GM12892 (cell line): ENCODE measurements at places on chromosomes 5 and 9.

DNA sequence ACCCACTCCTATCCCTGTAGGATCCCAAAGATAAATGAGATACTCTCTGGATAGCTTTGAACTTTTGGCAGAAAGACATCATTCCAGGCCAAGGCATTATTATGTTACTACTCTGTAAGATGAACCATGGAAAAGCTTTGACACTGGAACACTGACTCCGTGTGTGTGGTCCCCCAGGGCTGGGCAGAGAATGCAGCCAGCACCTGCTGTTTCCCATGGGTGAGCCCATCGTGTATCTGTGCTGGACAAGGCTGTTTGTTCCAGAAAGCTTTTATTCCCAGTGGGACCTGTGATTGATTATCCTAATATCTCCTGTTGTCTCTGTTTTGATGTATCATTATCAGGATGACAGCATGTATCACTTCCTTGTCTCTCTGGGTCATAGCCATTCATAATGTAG is 254.9 kb downstream of the SAXO1 start:
- no peak for DNase-seq

DNA sequence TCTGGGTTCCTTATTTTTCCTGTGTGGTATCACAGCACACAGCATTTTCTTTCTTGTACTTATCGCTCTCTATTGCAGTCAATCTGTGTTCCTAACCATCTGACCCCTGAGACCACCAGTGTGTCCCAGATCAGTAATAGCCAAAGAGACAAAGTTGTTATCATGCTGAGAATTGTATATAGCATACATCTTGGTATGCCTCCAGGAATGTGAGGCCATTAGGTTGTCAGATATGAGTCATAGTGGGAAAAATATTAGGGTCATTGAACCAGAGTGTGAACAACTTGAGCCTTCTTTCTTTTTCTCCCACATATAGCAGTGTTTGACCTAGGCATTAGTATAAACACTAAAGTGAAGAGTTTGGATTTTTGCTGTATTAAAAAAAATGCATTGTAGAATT is 106.3 kb downstream of the NDUFAF2 start:
- DNase-seq: no peak

DNA sequence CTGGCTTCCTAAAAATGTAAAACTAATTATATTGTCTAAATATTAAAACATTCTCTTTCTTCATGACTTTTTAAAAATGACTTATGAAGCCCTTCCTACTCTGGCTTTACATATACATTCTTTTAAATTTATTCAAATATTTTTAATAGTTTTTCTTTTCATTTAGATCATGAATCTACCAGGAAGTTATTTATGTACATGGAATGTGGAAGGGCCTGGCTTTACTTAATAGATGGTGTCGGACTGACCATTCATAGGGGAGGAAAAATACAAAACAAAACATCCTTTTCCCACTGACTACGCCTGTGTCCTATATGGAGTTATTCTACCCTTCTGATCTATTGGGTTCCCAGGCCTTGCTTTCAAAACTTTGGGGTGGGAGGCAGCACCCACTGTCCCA is 129.8 kb downstream of the MACROH2A1 start:
- no peak for DNase-seq

DNA sequence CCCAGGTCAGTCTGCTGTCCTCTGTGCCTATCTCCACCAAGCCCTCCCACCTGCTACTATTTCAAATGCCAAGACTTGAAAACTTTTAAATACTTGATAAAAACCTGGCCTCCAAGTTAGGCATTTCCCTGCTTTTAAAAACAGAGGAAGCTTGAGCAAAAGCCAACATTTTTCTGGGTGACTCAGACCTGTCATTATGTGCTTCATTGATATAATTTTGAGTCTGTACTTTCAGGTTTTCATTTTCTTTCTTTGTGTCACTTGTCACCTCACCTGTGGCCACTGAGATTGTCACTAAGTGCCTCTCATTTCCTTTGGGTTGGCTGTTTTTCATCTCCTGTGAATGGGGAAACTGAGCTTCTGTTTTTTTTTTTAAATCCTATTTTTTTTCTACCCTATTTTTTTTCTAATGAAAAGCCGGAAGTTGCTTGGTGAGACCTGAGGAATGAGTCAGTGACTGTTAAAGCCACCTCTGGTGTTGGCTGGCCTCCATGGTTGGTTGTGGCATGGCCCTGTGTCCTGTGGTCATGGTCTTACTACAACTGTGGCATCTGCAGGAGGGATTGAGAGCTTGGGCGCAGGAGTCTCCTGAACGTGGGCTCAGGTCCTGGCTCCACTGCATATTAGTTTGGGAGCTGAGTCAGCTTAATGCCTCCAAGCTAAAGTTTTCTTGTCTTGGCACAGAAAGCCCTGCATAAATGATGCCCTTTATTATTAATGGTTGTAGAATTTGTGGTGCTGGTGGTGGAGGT is 56.7 kb downstream of the ARHGAP26 start:
- DNase-seq: no peak

DNA sequence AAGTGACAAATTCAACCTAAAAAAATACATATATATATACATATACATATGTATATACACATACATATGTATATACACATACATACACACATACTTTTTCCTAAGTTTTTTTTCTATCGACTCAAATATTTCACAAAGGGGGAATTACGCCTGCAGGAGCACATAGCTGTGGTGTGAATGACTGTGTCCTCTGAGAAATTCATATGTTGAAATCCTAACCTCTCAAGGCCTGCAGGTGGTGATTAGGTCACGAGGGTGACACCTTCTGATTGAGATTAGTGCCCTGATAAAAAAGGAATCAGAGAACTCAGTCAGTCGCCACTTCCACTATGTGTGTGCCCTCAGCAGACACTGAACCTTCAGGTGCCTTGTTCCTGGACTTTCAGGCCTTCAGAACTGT is 248.7 kb downstream of the SEMA5A start:
- no peak for DNase-seq

DNA sequence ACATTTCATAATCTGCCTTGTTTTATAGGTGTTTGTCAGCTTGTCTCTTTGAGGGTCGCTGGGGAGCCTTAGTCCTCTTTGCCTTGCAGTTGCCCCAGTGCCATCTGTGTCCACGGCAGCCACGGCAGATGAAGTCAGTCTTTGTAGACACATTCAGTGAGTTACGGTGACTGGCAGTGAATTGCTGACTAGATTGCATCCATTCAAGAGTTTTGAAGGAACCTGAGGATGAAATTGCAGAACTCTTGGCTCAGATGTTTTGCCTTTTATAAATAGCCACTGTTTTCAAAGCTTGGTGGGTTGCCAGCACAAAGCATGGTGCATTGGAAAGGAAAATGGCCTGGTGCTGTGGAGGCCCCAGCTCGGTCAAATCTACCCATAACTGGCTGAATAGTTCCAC is 125.6 kb downstream of the TRIO start:
- DNase-seq: no peak
